ENCODE measurements at places on chromosomes 7 and 10.

DNA sequence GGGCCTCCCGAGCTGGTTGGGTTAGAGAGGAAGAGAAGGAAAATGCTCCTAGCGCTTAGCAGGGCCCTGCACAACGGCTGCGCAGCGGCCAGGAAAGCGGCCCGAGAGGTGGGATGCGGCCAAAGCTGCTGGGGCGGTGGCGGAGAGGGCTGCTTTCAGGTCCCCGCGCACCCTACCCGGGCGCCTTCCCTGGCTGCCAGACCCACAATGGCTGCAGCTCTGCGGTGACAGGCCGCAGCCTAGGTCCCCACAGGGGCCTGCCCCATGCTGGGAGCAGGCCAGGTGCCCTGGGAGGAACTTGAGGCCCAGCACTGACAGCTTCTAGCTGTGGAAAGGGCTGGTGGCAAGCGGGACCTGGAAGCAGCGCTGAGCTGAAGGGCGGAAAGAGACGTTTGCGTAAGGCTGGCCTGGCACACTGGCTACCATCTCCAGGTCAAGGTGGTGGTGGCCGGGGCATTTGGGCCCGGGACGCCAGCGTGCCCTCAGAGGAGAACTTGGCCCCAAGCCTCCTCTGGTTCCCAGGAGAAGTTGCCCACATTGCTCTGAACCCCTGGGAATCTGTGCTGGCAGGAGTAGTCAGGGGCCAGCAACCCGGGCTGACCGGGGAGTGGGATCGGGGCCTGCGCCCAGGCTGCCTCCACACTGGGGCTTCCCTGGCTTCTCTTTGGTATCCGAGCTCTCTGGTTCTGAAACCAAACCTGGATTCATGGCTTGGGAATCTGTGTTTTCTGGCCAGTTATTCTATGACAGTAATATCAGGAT lies 72.9 kb upstream of the ZNF804B start:
- DNase-seq = no peak

GRCh38 chr7:158840604-158841003 lies 11.3 kb upstream of the ESYT2 start:
- DNase-seq = no peak

DNA sequence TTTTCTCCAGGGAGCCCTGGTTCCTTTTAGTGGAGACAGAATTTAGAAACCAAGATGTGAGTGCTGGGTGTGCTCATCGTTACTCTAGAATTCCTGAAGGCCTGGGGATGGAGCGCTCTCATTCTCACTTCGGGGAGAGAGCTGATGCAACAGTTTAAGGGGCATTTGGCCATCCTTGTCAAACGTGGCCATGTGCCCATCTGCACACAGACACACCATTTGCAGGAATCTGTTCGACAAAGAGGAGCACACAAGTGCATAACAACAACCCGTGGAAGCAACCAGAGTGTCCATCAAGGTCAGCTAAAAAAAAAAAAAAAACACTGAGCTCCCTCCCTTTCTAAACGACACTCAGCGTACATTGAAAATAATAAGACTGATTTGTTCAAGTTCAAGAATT lies 23.0 kb upstream of the RET start:
- DNase-seq = no peak

DNA sequence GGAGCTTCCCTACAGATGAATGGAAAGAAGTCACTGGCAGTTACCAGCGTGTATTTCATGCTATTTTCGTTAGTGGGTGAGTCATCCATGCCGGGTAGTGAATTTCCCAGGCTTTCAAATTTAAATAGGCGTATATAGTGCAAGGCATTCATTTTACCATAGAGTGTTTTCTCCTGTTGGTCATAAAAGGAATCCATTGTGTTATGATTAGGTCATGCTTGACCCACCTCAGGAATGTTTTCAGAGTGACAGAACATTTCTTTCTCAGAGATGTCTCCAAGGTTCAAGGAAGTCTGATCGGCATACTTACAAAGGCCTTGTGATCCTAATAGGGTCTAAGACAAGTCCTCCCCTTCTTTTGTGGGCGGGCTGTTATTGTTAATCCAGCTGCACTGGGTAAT lies 110.7 kb downstream of the AKR1D1 start:
- peak; percentile 39 for DNase-seq

DNA sequence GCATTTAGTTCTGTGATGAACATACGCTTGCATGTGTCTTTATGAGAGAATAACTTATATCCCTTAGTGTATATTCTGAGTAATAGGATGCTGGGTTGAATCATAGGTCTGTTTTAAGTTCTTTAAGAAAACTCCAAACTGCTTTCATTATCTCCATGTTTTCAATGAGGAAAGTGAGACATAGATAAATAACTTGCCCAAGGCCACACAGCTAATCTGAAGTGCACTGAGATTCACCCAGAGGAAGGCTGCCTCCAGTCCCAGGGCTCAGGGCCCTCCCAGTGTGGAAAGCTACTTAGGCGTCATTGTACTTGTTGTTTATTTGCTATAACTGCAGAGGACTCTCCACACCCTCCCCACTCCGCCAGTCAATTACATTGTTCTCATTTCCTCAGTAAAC lies 126.7 kb downstream of the INHBA start:
- DNase-seq = peak; percentile 22

DNA sequence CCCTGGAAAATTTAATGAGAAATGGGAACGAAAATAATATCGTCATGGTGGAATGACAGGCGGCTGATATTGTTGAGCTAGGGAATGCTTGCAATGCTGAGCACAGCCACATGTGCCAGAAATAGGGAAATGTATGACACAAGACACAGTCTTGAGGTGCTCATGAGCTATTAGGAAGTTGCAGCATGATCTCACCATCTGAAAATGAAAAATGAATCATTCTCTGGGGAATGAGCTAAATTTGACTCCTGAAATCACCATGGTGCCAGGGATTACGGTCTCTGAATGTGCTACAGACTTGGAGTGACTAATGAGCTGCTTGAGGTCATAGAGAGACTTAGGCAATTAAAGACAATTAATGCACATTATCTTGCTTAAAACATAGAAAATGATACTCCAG lies 845.0 kb downstream of the CNTNAP2 start:
- no peak for DNase-seq

DNA sequence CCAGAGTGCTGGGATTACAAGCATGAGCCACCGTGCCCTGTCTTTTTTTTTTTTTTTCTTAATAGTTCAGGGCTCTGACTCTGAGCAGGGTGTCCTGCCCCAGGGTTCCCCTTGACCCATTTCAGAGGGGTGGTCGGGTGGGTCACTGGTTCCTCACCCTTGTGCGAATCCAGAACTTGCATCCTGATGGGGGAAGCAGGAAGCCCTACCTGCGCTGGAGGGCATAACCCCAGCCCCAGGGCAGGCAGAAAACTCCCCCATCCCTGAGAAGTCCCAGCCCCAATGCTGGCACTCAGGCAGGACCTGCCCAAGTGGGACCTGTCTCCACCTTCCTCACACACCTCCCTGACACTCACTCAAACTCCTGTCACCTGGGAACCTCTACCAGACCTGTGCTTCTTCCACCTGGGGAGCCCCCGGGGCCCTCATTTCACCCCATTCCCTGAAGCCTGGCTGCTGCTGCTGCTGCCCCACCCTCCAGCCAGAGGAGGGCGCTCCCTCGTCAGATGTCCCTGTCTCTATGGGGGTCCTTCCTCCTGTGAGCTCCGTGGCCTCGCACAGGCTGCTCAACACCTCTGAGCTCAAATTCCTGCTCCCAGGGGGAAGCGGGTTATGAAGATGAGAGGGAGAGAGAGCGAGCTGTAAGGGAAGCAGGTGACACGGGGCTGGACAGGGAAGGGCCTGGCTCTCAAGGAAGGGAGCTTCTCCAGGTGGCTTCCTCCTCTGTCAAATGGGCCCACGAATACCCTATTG lies 15.1 kb upstream of the ZNF273 start:
- DNase-seq = peak; percentile 52

- DNase-seq = peak; percentile 53
These were observed 1.2 kb downstream of the PPP1R9A start for GRCh38 chr7:94908323-94909178.

GRCh38 chr10:3836222-3836820 lies 51.3 kb upstream of the KLF6 start:
- no peak for DNase-seq

DNA sequence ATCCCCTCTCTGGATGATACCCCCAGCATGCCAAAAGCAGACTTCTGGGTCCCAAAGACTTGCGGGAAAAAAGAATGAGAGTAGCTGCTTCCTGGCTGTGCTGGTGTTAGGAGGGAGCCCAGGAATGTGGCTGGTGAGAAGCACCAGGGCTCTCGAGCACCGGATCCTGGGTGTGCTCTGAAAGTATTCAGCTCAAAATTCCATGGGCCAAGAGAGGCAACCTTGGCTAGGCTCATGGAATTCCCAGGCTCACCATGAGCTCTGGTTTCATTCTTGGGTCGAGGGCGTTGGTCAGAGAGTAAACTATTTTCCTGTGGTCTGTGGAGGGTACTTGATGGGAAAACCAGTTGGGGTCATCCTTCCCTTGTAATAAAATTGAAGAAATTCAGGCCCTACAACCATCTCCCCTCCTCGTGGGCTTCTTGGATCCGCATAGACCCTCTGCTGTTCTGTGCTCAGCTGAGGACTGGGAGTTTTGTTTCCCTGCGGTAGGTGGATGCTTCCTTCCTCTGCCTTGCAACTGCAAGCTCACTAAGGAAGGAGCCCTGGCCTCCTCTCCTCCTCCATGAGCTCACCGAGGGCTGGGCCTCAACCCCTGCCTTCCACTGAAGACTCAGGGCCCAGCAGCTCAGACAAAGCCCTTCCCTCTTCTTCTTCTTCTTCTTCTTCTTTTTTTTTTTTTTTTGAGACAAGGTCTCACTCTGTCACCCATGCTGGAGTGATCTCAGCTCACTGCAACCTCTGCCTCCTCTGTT lies 34.5 kb upstream of the AQP1 start:
- DNase-seq = no peak

DNA sequence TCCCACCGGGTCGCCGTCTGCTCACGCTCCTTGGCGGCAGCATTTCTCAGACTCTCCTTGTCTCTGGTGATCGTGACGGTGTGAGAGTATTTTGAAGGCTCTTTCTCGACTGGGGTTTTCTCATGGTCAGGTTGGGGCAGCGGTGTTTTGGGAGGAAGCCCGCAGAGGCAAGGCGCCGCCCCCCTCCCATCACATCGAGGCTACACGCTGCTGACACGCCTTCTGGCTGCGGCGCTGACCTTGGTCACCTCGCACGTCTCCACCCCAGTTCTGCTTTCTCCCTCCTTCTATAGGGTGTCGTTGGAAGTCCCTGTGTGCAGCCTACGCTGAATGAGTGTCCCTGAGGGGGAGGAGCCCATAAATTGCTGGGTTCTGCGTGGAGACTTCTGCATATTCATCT lies 55.2 kb downstream of the GLRX3 start:
- DNase-seq = no peak

DNA sequence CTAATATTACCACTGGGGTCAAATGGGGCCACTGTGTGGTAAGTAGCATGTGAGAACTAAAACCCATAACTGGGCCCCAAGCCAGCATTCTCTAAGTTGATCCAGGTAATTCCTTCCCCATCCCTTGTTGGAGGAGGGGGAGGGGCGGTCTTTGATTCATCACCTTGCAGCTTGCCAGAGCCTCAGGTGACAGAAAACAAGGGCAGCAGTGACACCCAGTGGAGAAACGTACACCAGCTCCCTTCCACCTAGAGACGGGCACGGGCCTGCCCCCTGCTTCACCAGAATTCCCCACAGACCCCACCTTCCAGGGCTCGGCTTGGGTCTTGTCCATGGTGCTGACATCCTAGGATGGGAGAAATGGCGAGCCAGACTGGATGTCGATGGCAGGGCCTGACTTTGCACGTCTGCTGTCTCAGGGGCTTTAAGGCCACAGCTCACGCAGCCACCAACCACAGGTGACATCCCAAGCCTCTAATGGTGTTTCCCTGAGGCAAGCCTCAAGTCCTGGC lies 102.0 kb downstream of the STRA8 start:
- DNase-seq = peak; percentile 46

GRCh38 chr10:20853276-20853675 lies 43.8 kb downstream of the NEBL start:
- no peak for DNase-seq

- DNase-seq = peak; percentile 96
These were observed at the start of gene HOXA4 for GRCh38 chr7:27130540-27131389. Gene HOXA4, minus strand, starts transcription at chr7:27130757. Its CDS starts 24 bp downstream, at chr7:27130733.

Measured in adrenal gland (tissue), 19 donors.